ENCODE measurements at places on chromosomes 3 and 15. TPM values are rescaled to one million over a fixed set of nuclear protein-coding genes. Genes with fewer than 3 reads are reported as not detected.

Gene STRIT1
- total RNA-seq = not detected

Gene RPP25
- total RNA-seq = 8.5 TPM

Gene PPARG
- 16.2 TPM for total RNA-seq

Gene BCL2A1
- 2.7 TPM for total RNA-seq

Gene GOLGA8S
- under 0.01 TPM for total RNA-seq

Gene SLC27A2
- total RNA-seq = 0.92 TPM

Gene CCR1
- 1.3 TPM for total RNA-seq

Data from smooth muscle cell of bladder (primary cell).